ENCODE measurements at places on chromosomes 6 and 20.

DNA sequence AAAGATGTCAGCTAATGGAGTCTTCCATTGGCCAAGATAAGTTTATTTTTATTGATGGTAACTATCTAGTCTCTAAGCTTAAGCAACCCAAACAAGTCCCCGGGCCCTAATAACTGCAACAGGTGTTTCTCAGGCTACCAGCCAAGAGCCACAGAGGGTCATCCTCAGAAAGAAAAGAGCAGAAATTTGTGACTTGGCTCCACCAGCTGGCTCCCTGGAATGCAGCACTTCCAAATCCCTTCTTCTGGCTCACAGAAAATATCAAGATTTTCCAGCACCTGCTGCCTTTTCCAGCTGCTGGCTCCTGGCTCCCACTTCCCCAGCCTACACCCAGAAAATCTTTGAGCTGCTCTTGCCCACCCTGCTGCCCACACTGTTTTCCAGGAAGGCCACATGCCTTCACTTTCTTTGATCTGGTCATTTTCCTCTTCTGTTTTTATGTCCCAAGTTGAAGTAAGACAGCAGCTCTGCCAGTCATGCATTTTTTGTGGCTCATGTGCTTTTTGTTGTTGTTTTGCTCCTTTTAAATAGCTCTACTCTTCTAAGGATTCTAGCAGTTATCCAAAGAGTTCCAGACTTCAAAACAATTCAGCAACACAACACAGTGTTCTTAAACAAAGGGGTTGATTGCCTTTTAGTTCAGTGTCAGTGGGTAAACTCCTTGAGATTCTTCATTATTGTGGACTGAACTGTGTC, 151.0 kb upstream of the SMLR1 start:
- DNase-seq: no peak

- peak; percentile 15 for DNase-seq
Observed at GRCh38 chr6:46011188-46012085, 4.2 kb downstream of the CLIC5 start.

- DNase-seq: peak; percentile 34
Observed at GRCh38 chr20:63071541-63072181, 64.9 kb upstream of the BHLHE23 start.

DNA sequence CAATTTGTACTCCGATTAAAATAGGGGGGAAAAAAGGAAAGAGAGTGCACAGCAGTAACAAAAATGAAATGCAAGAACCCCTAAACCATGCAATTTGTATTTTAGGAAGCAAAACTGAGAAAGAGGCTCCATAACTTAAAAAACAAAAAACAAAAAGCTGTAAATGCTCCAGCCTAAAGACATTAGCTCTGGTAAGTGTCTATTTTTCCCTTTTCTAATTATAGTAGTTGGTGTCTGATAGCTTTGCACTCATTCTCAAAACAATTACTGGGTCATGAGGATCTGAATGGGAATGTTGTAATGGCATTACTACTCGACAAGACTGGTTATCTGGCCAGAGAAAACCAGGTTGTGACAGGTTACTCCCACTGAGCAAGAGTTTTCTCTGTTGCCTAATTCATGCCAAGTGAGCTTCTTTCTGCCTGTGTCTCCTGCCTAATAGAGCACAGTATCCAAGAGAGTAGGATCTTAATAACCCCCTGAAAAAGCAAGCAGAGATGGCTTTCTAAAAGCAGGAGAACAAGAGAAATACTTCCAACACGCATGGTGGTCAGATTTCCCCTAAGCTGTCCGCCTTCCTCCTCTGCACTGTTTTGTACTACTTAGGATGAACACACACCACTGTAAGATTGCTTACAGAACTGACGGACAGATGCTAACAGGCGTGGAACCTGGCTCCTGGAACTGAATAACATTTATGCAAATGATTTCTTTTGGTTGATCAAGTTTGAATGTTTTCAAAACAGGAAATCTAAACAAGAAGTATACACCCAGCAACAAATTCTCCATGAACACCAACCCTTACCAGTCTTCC, 86.4 kb downstream of the FKBP5 start:
- DNase-seq: no peak

DNA sequence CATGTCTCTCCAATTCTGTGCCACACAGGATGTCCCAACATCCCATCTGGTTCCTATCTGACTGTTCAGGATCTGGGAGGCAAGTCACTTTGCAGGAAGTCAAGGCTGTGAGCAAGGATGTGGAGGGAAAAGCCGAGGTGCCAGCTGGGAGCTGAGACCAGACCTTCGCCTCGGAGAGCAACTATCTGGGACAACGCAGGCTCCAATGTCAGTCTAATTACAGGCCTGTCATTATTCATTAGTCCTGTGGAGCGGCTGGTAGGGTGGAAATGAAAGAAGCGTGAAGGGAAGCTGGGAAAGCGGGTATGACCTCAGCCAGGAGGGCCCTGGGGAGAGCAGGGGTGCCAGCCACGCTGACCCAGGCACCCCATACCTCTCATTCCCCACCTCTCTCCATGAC, 147.3 kb downstream of the UNC5CL start:
- DNase-seq: no peak

DNA sequence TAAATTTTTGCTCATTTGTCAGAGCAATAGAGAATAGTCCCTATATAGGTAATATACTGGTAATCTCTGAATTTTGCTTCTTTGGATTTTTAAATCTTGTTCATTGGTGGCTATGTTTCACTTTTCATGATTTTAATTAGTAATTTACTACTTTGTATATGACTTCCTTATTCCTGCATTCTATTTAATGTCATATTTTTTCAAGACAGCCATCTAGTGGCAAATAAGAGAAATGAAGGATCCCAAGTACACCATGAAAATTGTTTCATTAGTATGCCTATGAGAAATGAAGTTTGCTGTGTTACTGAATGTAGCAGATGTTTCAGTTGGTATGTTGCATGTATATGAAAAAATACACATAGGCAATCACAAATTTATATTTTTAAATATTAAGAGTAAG, 82.4 kb downstream of the ZNF292 start:
- no peak for DNase-seq
